NCI-H510A treated with DMSO at 0.1 percent for 48 hours (cell line): ENCODE measurements at places on chromosomes 6 and 20.

DNA sequence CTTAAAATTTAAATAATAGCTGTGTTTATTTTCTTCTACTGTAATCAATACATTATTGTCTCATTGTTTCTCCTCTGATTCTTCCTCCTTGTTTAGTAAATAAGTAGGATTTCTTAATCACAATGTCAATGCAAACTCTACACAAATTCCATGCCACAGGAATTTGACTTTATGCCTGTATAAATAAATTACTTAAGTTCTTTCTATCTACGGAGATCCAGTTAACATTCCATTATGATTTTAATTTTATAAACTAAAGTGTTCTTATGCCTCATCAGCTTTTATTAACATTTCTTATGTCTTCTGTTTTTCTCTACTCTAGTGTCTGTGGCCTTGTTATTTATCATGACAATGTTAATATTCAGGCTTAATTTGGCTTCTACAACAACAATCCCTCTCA is 1169.2 kb downstream of the GRIK2 start:
- no peak for DNase-seq

- no peak for DNase-seq
Observed at GRCh38 chr6:166442131-166442685, 59.5 kb upstream of the MPC1 start.

DNA sequence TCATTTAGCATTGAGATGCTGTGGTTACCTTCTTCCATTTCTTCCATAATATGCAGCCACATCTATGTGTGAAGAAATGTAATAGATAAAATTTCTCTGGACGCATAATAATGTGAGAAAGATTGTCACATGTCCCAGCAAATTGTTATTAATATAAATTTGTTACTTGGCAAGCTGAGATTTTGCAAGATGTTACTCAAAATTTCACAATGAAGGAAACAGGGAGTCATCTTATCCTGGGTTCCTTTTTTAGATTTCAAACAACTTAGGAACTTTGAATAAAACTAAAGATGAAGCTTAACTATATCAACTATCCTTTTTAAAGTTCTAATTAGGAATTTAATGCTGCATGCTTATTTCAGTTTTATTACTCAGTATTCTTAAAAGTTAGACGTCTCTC is 3.6 kb downstream of the ESR1 start:
- DNase-seq = no peak

- DNase-seq = no peak
Observed at GRCh38 chr6:15264902-15265761, 19.3 kb downstream of the JARID2 start.

- DNase-seq = no peak
Observed at GRCh38 chr20:47774131-47774777, 11.0 kb downstream of the SULF2 start.

DNA sequence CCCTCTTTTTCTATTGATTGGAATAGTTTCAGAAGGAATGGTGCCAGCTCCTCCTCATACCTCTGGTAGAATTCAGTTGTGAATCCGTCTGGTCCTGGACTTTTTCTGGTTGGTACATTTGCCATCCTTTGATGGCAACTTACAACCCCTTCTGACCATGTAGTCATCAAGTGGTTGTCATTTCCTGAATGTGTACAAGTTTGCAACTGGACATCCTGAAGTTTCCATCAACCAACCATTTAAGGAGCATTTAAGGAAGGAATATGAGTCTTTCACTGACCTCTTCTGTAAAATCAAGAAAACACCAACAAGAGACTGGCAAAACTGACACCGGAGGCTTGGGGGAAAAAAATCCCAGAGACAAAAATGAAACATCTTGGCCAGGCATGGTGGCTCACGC is 97.4 kb downstream of the RIN2 start:
- DNase-seq = no peak

GRCh38 chr20:41100001-41100480 is 37.3 kb upstream of the PLCG1 start:
- DNase-seq = no peak

DNA sequence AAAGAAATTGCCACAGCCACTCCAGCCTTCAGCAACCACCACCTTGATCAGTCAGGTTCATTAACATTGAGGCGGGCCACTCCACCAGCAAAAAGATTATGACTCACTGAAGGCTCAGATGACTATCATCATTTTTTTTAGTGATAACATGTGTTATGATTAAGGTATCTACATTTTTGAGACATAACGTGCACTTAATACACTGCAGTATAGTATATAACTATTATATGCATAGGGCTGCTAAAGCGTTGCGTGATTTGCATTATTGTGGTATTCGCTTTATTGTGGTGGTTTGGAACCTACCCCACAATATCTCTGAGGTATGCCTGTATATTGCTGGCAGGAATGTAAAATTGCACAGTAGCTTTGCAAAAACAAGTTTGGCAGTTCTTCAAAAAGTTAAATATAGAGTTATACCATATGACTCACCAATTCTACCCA is 6.8 kb upstream of the RIPK1 start:
- DNase-seq = no peak

GRCh38 chr6:139595183-139595582 is 220.7 kb upstream of the CITED2 start:
- no peak for DNase-seq
